Fibroblast of skin of scalp (primary cell): ENCODE measurements at places on chromosomes 12 and 14.

DNA sequence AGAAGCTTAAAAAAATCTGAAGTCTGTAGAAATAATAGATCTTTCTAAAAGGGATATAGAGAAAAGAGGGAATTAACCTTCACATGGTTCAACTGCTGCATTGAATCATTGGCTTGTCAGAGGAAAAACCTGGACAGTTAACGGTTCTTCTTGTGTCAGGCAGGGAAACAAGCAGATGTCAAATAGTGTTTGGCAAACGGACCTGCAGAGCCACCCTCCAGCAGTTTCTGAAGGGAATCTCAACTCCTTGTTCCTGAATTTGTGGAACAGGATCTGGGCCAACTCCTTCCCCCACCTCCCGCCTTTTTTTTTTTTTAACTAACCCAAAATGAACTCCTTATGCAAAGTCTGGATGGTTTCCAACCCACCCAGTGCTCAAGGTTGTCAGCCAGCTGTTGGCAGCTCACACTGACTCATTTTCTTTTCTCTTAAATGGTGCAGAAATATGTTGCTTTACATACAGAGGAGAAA, 187.3 kb downstream of the CAND1 start:
- DNase-seq, result peak; percentile 95

- no peak for DNase-seq
These were observed 38.3 kb upstream of the CATSPERB start for GRCh38 chr14:91770185-91770584.

DNA sequence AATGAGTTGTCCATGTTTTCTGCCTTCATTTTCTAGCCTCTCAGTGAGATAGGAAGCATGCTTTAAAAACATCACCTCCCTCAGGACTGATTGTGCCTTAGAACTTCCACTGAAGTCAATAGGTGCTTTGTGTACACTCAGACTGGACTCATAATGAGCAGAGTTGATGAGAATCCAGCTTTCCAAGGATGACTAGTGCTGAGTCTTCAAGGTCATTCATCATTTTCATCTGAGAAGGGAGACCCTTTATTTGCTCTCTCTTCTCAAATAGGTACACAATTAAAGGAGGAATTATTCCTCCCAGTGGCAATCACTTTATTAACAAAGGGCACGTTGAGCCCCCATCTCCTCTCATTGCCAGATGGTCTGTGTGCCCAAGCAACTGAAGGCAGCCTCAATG, 210.9 kb upstream of the PRKD1 start:
- no peak for DNase-seq

GRCh38 chr14:99508896-99509629, 27.9 kb downstream of the CCNK start:
- no peak for DNase-seq

- DNase-seq, result no peak
These were observed 1.7 kb downstream of the LMBR1L start for GRCh38 chr12:49108958-49109404.

- DNase-seq, result peak; percentile 15
These were observed 1.0 kb upstream of the CAMKK2 start for GRCh38 chr12:121297435-121297991.

- no peak for DNase-seq
These were observed 124.3 kb downstream of the AACS start for GRCh38 chr12:125189502-125189901.

DNA sequence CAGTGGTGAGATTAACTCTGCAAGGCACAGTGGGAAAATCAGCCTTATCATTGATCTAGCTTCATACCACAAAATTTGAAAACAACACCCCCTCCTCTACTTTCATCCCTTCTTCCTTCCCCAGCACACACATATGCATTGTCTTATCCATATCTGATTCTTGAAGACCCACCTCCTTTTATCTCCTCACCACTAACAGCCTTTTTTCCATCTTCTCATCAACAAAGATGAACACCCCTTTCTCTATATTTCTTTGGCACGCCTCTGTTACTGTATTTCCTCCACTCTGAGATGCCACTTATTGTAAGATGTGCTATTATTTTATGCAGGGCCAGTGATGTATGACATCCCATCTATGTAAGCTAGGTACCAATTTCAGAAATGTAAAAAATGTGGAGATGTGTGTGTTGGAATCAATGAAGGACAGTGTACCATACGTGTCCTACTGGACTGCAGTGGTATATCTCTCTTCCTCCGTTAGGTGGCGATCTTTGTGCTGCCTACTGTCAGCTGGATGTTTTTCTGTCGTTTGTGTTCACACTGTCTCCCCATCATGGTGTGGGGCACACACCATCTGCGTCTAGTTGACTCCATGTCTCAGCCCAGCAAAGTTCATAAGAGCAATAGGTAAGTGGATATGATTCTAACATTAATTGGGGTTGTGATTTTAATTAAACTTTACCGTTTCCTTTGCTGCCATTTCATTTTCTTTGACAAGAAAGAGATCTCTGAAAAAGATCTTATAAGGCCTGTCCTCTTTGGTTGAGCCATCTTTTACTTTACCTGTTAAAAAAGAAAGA, 24.0 kb downstream of the CCDC38 start:
- peak; percentile 50 for DNase-seq

- no peak for DNase-seq
These were observed 4.4 kb upstream of the SMIM41 start for GRCh38 chr12:52074971-52075724.

DNA sequence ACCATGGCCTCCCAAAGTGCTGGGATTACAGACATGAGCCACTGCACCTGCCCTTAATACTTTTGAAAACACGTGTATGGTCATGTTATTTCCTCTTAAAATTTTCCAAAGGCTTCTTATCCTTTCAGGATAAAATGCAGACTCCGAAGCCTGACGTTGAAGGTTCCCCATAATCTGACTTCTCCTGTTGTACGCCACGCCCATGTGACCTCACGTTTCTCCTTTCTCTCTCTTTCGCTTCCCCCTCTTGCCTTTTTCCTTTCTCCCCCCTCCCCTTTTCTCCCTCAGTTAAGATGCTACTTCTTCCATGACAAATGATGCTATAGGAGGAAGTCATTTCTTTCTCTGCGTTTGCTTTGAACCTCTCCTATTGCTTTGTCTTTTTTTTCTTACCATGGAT, 266.0 kb downstream of the FBXL14 start:
- no peak for DNase-seq

- no peak for DNase-seq
These were observed 1.2 kb downstream of the NCKAP5L start for GRCh38 chr12:49827051-49827400.

DNA sequence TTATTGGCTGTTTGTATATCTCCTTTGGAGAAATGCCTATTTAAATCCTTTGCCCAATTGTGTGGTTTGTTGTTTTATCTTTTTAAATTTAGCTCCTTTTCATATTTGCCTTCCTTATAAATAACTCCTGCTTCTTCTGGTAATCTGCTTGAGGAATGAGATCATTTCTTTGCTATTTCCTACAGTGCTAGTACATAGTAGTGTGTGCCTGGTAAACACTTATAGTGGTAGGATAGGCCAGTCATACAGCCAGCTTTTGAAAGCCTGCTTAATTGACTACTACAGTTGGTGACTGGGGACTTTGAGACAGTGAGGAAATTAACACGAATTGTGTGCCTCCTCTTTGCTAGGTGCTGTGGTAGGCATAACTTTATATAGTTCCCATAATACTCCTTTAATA, 68.7 kb downstream of the BORCS5 start:
- peak; percentile 61 for DNase-seq
